ENCODE measurements at places on chromosomes 12 and 14.
A peak's percentile ranks its signal among the peaks of the same experiment; 100 is the strongest.

GRCh38 chr14:58243790-58244555 lies 670 bp upstream of the PSMA3 start:
- no peak for DNase-seq

- no peak for DNase-seq
These were observed 98.1 kb upstream of the GRIP1 start for GRCh38 chr12:66776974-66777373.

DNA sequence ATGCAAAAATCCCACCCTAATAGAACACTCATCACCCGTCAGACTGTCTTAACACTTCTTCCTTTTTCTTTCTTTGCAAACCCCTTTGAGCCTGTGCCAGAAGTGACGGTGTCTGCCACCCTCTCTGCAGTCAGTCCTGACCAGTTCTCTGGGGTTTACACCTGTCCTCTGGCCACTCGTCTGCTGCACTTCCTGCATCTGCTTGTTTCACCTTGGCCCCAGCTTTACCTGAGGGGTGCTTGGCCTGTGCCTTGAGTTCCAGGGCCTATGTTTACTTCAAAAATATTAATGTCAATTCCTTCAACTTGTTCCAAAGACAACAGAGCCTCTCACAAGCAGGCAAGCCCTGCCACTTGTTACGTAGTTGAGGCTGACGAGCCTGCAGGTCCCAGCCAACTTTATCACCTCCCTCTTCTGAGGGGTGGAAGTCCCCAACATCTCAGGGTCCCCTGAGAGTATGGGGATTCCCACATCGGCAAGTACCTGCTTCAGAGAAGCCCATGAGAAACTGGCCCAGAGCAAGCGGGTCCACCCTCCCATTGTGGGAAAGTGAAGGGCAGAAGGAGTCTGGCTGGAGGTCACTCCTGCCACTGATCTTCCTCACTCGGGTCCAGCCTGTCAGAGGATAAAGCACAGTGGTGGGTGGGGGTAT lies 205.4 kb downstream of the DAD1 start:
- DNase-seq: no peak

DNA sequence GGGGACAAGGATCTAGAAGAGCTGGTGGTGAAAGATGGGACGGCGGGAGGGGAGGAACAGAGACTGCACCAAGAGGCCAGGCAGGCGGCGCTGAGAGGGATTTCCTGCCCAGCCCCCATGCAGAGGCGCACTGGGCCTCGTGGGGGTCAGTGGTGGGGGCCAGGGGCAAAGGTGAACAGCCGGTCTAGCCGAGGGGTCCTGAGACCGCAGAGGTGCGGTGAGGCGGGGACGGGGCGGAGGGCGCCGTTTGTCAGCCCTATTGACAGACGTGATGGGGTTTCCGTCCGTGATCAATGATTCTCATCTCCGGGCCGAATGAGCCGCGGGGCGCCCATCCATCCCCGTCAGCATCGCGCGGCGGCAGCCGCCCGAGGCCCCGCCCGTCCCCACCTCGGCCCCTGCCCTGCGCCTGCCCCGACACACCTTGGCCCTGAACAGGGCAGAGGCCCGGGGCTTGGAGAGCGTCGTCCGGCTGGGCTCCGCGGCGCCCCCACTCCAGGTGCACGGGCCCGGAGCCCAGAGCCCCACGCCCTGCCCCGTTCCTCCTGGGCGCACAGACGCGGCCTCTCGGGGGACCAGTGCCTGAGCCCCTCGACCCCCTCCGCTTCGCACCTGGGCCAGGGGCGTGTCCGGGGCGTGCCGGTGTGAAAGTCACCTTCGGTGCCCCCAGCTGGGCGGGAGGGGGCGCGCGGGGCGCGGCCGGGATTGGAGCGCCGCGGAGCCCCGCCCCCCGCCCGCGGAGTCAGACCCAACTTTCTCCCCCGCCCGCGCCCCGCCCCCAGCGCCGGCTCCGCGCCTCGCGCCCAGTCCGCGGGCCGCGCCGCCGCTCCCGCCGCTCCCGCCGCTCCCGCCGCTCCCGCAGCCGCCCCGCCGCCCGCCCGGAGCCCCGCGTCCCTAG lies at the start of gene NXPH4:
NXPH4 (plus strand) TSS at position 781 of the 898 bp plus-strand sequence. CDS start 176 bp downstream, outside the sequence.
- no peak for DNase-seq

GRCh38 chr12:116425256-116426193 lies 133.7 kb upstream of the MAP1LC3B2 start:
- no peak for DNase-seq

- DNase-seq: no peak
These were observed 4.9 kb downstream of the ATP2B1 start for GRCh38 chr12:89703768-89704167.

DNA sequence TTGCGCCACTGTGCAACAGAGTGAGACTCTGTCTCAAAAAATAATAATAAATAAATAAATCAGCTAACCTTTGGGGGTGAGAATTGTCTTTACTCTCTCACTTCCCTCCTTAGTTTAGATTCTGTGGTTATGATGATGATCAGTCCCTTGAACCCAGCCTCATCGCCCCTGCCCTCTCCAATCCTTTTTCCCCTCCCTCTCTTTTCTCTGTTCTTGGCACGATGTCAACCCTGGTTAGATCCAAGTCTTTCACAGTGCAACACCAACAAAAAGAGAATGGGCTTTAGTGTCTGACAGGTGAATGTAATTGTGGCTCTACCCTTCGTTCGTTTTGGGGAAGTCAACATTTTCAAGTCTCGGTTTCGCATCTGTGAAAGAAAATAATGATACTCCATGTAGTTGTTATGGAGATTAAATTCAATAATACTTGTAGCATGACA lies 59.0 kb downstream of the NTN4 start:
- DNase-seq: no peak

DNA sequence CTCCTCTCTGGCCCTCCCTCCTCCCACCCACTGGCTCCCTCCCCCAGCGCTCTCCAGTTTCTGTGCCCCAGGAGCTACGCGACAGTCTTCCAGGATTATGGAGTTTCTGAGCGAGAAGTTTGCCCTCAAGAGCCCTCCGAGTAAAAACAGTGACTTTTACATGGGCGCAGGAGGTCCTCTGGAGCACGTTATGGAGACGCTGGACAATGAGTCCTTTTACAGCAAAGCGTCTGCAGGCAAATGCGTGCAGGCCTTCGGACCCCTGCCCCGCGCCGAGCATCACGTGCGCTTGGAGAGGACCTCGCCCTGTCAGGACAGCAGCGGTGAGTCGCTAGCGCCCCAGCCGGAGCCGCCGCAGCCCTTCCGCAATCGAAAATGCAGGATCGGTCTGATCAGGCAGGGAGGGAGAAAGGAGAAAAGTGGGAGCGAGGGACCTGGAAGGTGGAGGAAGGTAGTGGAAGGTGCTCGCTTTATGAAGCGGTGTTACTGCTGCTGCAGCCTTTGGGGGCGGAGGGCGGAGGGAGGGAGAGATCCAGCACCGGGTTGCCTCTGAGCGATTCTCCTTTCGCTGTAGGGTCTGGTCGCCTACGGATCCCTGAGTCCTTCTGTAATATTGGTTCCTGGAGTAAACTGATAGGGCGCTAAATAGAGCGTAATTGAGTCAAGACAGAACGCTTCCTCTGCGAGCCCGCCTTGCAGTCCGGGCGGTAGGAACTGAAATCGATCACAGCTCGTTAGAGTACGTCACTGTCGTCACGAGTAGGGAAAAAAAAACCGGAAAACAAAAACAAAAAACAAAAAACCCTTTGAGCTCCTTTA lies at the start of gene ALX1:
ALX1 (plus strand) TSS at position 56 of the 819 bp plus-strand sequence; CDS start at position 98, 42 bp downstream.
- DNase-seq: no peak

- DNase-seq: peak; percentile 23
These were observed at the start of gene FAIM2 for GRCh38 chr12:49903700-49904423. FAIM2 (minus strand) TSS chr12:49903900; CDS start chr12:49903792, 108 bp downstream.

GRCh38 chr12:76623931-76624330 lies 64.4 kb upstream of the OSBPL8 start:
- no peak for DNase-seq

- DNase-seq: no peak
These were observed 256.4 kb downstream of the GRIN2B start for GRCh38 chr12:13725049-13725448.

GRCh38 chr12:76878099-76878898 lies 520 bp downstream of the CSRP2 start:
- no peak for DNase-seq

DNA sequence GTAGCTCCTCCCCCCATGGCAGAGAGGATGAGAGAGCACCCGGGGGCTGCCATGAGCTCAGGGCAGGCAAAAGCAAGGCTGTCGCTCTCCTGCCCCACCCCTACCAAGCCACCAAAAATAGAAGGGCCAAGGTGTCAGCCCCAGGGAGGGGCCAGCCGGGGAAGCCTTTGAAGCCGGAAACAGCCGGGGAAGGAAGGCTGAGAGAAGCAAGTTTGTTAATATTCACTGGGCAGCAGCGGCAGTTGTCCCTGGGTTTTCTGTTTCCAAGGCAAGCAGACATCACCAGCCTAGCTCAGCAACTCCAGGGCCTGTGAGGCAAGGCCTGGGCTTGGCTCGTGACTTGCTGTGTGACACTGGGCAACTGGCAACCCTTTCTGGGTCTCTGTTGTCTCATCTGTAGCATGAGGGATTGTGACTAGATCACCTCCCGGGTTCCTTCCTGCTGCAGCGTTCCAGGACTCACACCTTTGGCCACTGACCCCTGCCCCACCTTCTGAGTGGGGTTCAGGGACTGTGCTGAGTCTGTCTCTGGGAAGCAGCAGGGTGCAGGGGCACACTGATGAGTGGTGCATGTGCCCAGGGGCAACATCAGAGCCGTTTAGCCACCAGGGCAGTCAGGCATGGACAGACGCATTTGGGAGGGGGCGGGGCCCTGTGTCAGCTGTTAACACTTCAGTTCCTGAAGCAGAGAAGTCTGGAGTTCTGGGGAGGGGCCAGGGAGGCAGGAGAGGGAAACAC lies 24.3 kb downstream of the SYNDIG1L start:
- DNase-seq: peak; percentile 8

- no peak for DNase-seq
These were observed 74.6 kb downstream of the DACT1 start for GRCh38 chr14:58712357-58712756.

- DNase-seq: no peak
These were observed 257.2 kb downstream of the NELL2 start for GRCh38 chr12:44618946-44619345.

DNA sequence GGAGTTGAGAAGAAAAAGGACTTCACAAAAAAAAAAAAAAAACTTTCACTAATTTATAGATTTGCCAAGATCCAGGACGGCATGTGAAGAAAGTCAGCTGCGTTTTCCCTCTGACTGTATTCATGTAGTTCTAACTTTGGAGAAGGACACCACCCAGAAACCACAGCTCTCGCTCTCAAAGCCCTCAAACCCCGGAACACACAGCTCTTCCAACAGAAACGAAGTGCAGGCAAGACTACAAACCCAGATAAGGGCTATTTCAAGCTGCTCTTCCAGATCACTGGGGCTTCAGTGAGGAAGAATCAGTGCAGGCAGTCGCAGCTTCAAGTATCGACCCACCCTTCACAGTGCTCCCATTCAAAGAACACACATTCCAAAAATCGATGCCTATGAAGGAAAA lies 13.2 kb downstream of the KCNH5 start:
- DNase-seq: no peak

- DNase-seq: peak; percentile 47
These were observed 24.3 kb upstream of the RCOR1 start for GRCh38 chr14:102568115-102568614.

- no peak for DNase-seq
These were observed 204.0 kb downstream of the DAD1 start for GRCh38 chr14:22384974-22385526.

DNA sequence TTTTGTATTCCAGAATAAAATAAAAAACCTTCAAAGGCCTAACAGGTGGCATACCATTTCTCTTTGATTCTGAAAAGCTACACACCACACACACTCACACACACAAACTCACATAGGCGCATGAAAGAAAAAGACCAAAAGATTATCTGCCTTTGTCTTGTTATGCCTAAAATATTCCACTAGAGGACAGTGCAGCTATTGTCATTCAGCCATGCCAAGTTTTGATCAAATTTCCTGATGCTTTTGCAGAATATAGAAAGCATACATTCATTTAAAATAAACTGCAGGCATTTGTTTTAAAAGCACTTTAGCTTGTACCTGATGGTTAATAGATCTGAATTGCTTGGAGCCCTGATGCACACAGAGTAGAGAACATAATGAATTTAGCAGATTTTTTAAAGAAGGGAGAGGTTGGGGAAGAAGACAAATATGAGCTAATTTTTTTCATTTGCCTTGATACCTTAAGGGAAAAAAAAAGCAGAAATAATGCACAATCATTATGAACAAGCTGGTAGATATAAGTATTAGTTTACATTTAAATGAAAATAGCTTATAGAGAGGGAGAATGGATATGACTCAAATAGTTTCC lies 1766.9 kb upstream of the SEL1L start:
- no peak for DNase-seq

DNA sequence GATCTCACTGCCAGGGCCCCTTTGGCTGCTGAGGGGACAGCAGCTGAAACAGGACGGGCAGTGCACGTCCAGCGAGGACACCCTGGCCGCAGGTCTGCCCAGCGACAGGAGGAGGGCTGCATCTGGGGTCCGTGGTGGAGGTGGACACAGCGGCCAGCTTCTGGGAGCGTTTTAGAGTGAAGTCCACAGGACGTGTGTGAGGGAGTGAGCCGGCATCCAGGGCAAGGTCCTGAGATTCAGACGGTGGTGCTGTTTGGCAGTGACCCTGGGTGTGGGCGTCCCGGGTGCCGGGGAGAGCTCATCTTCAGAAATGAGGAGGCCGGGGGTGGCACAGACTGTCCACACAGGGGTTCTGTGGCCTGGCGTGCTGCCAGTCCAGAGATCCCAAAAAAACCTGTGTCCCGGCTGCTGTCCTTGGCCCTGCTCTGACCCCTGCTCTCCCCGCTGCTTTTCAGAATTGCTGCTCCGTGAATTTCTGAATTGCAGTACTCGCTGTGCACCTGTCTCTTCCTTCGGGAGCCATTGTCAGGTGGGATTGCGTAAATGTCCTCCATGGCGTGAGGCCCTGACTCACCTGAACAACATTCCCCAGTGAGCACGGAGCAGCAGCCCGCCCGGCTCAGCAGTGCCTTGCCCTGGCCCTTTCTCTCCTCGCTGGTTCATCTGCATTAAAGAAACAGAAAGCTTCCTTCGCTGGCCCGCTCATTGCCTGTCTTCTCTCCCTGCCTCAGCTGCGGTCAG lies 183.5 kb upstream of the C14orf180 start:
- DNase-seq: no peak

GRCh38 chr14:90693413-90693812 lies 122.8 kb downstream of the TTC7B start:
- DNase-seq: no peak

GRCh38 chr12:95151821-95152220 lies 65.4 kb downstream of the FGD6 start:
- DNase-seq: no peak
